NCI-H510A (cell line): ENCODE measurements at places on chromosomes 12 and 14.

DNA sequence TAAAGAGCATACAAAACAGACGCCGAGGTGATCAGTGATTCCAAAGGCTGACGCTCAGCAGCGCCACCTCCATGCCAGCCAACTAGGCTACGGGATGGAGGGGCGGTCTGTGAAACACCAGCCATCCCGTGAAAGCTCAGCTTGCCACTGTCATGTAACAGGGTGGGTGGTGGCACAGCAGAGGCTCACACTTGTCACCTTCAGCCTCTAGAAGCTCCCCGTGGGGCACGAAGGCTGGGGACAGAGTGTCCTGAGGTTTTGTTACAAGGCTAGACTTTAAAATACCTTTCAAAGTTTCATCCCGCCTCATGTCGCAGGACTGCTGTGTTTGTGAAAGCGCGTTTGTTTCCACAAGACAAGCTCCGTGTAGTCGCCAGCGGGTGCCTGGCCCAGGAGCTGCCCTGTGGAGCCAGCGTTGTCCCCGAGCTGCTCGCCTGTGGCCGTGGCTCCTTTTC is 20.7 kb downstream of the XRCC3 start:
- no peak for DNase-seq

GRCh38 chr12:11805043-11805442 is 155.6 kb downstream of the ETV6 start:
- DNase-seq = no peak

DNA sequence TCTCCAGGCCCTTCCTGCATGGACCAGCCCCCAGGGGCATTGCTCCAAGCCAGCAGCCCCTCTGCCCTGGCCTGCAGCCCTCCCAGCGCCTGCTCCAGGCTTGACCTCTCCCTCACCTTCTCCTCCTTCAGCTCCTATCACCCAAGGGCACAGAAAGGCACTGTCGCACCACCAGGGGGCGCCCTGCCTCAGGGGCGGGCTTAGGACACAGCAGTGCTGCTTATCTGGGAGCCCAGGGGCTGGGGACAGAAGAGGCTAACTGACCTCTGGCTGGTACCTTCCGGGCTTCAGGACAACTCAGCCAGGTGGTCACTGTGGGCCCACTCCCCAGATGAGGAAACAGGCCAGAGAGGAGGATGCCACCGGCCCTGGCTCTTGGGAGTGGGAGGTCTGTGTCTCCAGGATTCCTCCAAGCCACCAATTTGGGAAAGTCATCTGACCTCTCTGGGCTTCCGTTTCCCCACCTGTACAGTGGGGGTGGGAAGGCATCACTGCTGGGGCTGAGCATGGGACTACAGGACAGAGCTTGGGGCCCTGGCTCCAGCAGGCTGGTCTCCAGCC is 25.3 kb upstream of the GPR132 start:
- DNase-seq = peak; percentile 53

- peak; percentile 79 for DNase-seq
These were observed 86.7 kb downstream of the CALM1 start for GRCh38 chr14:90483571-90483974.

- DNase-seq = no peak
These were observed 358.6 kb downstream of the DUSP6 start for GRCh38 chr12:88993651-88994050.

GRCh38 chr12:54276368-54276767 is 3.6 kb downstream of the CBX5 start:
- DNase-seq = no peak

- DNase-seq = no peak
These were observed 141.1 kb downstream of the KSR2 start for GRCh38 chr12:117827660-117828059.

DNA sequence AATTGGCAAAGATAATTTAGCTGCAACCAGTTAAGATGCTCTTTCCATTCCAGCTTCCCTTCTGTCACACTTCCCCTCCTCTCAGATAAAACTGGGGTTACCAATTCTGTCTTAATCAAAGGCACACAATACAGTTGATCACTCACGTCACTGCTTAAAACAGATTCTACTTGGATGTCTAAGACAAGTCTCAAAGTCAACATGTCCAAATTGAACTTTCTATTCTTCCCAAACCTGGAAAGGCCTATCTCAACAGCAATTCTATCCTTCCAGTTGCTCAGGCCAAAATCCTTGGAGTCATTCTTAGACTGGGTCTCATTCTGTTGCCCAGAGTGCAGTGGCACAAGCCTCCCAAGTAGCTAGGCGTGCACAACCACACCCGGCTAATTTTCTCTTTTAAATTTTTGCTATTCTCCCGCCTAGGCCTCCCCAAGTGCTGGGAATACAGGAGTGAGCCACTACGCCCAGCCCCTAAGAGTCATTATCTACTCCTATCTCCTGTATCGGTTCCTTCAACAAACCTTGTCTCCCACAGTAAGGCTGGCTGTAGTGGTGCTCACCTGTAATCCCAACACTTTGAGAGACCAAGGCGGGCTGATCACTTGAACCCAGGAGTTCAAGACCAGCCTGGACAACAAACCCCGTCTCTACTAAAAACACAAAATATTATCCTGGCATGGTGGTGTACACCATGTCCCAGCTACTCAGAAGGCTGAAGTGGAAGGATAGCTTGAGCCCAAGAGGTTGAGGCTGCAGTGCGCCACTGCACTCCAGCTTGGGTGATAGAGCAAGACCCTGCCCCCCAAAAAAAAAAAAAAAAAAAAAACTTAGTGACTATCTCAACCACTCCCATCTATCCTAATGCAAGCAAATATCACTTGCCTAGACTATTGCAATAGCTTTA is 4.7 kb downstream of the RPS29 start:
- no peak for DNase-seq

GRCh38 chr12:88994537-88994936 is 357.8 kb downstream of the DUSP6 start:
- no peak for DNase-seq

GRCh38 chr14:34060651-34060999 is 109.8 kb upstream of the EGLN3 start:
- DNase-seq = no peak

- no peak for DNase-seq
These were observed 38.9 kb downstream of the TPCN1 start for GRCh38 chr12:113260127-113260526.

DNA sequence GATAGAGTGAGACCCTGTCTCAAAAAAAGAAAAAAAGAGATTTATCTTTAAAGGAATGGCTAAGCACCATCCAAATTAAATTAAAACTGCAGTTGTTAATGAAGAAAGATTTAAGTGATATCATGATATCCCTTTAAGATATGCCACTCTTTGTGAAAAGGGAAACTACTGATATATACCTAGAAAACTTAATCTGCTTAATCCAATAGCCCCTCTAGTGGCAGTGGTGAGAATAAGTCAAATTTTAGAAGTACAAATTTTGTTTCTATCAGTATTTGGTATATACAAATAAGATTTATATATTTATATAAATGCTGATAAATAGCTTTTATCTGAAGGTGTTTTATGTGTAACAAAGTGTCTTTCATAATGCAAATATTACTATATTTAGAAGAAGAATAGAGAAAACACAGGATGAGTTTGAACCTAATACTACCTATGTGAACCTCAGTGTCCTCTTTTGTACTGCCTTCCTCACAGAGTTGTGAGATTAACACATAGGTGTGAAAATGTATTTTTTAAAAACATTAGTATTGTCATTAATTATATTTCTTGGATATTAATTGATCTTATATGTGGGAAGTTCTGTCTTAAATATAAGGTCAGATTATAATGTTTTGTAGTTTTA is 51.4 kb upstream of the GARIN2 start:
- no peak for DNase-seq

DNA sequence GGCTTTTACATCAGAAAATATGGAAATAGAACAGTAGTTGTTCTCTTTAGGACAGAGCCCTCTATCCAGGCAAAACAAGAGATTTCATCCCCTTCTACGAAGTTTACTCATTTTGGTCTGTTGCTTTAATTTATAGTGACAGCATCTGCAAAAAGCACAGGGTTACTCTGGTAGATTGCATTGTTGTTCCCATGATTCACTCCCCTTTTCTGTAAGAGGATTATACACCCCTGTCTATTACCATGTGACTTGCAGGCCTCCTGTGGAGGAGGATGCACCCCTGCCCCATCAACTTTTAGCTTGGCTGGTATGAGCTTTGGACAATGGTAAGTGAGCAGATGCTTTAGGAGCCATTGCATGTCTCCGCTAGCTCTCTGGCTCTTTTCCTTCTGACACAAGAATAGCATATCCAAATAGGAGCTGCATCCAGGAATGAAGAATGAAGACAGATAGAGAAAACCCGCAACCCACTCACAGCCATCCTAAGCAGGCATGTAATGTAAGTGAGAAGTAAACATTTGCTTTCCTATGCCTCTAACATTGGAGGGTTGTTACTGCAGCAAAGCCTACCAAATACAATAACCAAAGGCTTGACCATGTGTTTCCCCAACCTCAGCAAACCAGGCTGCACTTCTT is 304.2 kb downstream of the AKAP6 start:
- DNase-seq = no peak

GRCh38 chr14:98826618-98827017 is 445.4 kb downstream of the BCL11B start:
- DNase-seq = no peak
